Bone marrow (tissue), 2 donors: ENCODE measurements at places on chromosomes 4 and X.
A peak's percentile ranks its signal among the peaks of the same experiment; 100 is the strongest.

DNA sequence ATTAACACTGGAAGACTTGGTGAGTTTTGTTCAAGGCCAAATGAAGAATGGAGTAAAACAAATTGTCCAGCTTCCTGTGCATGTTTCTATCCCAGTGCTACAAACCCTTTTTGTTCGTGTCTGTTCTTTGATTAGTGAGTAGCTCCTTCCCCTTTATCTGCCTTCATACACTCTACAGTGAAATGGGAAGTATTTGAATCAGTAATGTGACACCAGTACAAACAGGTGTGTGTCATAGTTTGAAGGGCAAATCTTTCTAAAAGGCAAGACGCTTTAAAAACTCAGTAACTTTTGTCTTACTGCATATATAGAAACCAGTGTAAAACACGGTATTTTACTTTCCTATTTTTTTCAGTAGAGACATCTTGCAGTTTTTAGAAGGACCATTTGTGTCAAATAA is 5.9 kb downstream of the ARHGEF38 start:
- no peak for DNase-seq

DNA sequence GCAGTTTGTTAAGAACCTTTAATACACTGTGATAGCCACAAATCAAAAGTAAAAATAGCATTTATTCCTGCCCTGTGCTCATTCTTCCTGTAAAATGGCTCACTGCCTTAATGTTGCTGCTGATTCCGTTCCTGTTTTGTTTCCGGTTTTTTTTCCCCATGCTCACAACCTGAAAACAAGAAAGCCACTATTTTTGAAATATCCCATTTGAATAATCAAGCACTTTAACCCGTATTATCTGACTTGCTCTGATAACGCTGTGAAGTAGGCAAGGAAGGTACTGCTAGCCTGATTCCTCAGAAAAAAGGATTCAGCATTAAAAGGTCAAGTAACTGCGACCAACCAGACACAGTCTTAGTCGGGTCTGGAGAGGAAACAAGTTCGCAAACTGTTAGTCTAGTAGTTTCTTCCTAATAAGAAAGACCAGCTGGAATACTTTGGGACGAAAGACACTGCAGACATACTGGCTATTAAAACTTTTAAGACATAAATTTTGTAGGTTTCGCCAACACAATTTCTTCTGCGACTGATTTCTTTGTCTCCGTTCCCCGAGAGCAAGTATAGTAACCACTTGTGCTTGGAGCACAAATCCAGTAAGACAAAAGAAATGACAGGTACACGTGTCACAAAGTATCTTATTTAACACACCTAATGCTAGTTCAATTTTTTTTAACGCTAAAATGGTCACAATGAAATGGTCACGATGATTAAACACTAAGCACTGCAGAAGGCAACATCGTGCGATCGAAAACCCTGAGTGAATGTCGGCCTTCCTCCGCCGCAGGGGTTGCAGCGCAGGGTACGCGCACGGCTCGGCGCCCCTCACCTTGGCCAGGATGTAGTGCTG is 802 bp downstream of the COX18 start:
- DNase-seq: peak; percentile 40

- DNase-seq: no peak
Observed at GRCh38 chr4:74262522-74262921, 45.7 kb upstream of the EPGN start.

DNA sequence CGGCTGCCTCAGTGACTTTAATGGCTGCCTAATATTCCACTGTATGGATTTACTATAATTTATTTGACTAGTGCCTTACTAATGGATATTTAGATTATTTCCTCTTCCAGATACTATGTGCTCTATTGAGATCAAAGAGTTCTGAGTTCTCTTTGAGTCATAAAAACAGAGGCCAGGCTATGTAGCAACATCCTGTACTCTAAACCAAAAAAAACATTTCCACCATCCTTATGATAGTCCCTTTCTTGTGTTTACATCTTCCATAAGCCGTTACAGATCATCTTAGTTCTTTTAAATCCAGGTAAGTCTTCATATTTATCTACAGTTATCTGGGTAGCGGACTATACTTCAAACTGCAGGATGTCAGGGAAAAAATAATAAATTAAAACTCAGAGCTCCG is 56.6 kb upstream of the TMEM184C start:
- DNase-seq: no peak

DNA sequence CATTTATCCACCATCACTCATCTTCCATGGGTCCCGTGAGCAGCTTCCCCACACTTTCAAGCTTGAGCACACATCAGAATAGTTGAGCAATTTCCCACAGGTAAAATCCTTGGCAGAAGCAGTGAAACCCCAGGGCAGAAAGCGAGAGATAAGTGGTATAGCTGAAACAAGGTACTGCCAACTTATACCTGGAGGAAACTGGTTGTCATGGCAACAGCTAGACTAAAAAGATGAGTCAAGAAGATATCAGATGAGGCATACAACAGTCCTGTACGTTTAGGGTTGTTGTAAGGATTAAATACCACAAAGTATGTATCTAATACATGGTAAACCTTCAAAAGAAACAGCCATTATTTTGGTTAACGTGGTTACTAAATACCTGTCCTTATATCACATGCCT is 66.9 kb upstream of the PHOX2B start:
- DNase-seq: no peak

GRCh38 chrX:101377547-101377946 is 8.4 kb downstream of the BTK start:
- no peak for DNase-seq

DNA sequence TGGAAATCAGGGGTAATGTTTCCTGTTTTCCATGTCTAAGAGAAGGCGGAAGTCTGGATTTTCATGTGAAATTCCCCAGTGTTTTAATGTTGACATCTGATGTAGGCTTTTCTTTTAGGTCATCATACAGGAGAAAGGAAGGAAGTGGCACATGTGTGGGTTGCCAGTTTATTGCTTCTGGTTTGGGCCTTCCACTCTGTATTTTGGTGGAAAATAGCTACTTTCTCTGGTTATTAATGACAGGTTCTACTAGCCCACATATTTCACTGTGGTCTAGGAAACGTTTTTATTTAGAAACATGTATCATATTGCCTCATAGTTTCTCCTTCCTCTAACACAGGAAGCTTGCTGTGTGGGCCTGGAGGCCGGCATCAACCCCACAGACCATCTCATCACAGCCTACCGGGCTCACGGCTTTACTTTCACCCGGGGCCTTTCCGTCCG is 7.2 kb downstream of the PDHA1 start:
- DNase-seq: no peak

- no peak for DNase-seq
Observed at GRCh38 chr4:142314686-142315085, 531.4 kb downstream of the INPP4B start.
